ENCODE measurements at places on chromosomes 11 and 22. TPM values are rescaled to one million over a fixed set of nuclear protein-coding genes. Genes with fewer than 3 reads are reported as not detected.

DNA sequence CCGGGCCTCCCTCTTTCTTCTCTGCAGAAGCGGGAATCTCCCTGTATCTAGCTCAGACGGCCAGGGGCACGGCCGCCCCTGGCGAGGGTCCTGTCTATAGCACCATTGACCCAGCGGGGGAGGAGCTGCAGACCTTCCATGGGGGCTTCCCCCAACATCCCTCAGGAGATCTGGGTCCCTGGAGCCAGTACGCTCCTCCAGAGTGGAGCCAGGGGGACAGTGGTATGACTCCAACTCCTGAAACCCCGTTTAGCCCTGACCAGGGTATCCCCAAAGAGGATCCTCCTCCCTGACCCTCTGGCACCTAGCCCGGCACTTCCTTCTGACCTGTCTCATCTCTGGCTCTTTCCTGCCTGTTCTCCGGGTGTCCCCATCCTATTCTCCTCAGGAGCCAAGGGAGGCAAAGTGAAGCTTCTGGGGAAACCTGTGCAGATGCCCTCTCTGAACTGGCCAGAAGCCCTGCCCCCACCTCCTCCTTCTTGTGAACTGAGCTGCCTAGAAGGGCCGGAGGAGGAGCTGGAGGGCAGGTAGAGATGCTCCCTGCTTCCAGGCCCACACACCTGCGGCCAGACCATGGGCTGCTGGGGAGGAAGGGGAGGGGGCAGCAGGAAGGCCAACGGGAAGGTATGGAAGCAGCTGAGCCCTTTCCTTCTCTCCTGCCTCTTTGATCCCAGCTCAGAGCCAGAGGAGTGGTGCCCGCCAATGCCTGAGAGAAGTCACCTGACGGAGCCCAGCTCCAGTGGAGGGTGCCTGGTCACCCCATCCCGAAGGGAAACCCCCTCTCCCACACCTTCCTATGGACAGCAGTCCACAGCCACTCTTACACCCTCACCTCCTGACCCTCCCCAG, 12.9 kb downstream of the ROBO3 start:
- no peak for DNase-seq

- DNase-seq, result no peak
These were observed 93.5 kb downstream of the CELSR1 start for GRCh38 chr22:46443850-46444389.

- no peak for DNase-seq
These were observed 21.4 kb downstream of the CHID1 start for GRCh38 chr11:889257-889656.

DNA sequence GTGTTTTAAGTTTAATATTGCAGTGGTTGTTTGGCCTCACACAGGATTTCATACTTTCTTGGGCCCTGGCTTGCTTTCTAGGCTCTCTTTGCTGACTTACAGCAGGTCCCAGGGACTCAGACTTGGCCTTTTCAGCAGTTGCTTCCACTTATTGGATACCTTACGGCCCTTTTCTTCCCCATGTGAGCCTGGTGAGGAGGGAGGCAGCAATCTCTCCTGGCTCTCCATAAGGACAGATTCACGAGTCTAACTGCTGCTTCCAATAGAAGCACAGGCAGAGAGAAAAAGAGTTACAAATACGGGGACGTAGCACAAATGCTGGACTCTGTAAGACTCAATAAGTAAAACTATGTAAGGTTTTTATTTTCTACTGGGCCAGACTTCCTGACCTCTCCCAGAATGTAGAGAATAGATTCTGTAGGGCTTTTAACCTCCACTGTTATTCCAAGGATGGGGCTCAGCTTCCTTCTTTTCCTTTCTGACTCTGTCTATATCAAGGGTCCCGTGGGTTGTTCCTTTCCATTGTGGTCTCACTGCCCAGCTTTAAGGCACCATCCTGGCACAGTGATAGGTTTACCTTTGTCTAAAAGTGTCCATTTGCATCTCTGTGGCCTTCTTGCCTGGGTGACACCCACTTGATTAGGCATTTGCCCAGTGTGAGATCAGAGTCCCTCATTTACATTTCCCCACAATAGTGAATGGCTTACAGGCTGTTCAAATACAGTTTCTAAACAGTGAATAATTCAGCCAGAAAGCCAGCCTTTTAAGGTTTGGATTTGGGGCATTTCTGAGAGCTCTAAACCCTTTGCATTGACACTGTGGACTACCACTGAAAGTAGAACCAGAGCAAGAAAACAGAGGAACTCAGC, 92.8 kb downstream of the RASSF10 start:
- no peak for DNase-seq

Gene LRRC56
- polyA plus RNA-seq, result 4.0 TPM
